Left colon (tissue), 2 donors: ENCODE measurements at places on chromosomes 6 and 20. TPM values are rescaled to one million over a fixed set of nuclear protein-coding genes. Genes with fewer than 3 reads are reported as not detected.

- no peak for DNase-seq
These were observed 117.8 kb upstream of the KCNG1 start for GRCh38 chr20:51140671-51141070.

DNA sequence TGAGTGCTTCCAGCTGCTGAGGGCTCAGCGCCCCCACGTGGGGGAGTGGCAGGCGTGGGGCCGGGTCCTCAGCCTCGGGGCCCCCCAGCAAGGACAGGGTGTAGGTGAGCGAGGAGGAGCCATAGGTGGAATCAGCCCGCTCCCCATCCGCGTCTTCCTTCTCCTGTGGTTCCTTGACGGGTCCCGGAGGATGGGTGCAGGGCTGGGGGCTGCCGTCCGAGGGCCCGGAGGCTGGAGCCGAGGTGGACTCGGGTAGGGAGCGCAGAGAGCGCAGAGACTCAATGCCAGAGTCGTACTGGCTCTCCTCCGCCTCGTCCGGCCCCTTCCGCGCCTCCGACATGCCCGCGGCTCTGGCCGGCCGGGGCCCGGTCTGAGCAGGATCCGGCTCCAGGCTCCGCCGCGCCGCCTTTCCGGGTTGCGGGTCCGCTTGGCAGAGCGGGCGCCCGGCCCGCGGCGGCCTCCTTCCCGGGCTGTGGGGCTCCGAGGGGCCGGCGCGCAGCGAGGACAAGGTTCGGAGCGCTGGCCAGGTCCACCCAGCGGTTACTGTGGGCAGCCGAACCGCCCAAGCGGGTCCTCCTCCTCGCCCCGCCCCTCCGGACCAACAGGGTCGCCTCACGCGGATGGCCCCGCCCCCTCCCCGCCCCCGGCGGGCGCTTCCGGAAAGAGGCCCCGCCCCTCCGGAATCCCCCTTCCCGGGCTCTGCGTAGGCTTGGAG is at the start of gene NFKBIE:
Gene NFKBIE (minus strand): TSS at position 545 of the 715 bp plus-strand sequence. CDS start 205 bp downstream, at position 340.
- DNase-seq = peak; percentile 95

- no peak for DNase-seq
These were observed 42.4 kb downstream of the ILRUN start for GRCh38 chr6:34654061-34654710.

DNA sequence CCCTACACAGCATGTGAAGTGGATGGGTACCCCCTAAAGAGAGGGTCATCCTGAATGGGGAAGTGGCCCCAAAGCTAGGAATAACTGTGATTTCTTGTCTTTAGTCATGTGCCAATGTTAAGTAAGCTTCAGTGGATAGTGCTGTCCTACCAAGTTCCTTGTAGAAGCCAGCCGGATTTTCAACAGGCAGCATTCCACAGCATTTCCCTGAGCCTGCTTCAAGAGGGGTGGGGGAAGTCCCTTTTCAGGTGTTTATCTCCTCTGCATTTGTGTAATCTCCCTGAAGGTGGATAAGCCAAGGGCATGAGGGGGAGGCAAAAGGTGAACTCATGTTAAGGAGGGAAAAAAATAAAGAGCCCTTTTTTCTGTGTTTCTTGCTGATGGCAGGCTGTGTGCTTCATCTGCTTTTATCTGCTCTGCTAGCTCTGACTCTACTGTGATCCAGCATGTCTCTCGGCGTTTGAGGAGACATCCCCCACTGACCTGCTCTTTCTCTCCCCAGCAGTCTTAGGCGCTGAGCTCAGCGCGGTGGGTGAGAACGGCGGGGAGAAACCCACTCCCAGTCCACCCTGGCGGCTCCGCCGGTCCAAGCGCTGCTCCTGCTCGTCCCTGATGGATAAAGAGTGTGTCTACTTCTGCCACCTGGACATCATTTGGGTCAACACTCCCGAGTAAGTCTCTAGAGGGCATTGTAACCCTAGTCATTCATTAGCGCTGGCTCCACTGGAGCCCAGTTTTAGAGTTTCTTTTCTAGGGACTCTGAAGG is 1.9 kb downstream of the EDN1 start:
- peak; percentile 42 for DNase-seq

- no peak for DNase-seq
These were observed 212.1 kb upstream of the SOX4 start for GRCh38 chr6:21381331-21381963.

DNA sequence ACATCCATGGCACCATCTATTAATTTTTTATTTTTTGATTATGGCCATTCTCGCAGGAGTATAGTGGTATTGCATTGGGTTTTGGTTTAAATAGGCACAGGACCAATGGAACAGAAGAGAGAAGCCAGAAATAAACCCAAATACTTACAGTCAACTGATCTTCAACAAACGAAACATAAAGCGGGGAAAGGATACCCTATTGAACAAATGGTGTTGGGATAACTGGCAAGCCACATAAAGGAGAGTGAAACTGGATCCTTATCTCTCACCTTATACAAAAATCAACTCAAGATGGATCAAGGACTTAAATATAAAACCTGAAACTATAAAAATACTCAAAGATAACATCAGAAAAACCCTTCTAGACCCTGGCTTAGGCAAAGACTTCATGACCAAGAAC is 25.3 kb upstream of the RUNX2 start:
- DNase-seq = no peak

DNA sequence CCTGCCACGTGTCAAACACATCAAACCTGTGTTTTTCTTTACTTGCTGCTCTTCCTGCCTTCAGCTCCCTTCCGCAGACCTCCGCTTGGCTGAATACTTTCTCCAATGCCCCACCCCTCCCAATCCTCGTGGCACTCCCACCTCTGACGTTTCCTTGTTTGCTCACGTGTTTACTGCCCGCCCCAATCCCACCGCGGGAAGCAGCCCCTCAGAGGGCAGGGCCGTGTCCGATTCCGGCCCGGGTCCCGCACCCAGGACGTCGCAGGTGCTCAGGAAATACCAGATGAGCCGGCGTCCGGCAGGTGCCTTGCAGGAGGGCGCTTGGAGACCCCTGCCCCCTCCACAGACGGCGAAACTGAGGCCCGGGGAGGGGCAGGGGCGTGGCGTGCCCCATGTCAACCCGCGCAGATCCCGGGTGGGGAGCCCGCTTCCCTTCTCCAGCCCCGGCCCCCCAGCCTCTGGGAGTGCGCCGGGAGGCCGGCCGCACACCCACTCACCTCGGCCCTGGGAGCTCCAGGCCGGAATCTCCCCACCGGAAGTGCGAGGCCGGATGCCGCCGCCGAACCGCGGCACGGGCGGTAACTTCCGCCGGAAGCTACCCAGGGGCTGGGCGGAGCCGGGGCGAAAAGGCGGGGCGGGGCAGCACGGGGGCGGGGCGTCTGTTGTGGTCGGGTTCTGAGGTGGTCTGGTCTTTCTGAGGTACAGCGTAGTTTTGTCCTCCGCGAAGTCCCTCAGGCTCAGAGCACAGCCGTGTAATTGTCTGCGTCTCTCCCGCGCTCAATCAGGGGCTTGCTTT is 42.3 kb downstream of the ELMO2 start:
- peak; percentile 89 for DNase-seq

DNA sequence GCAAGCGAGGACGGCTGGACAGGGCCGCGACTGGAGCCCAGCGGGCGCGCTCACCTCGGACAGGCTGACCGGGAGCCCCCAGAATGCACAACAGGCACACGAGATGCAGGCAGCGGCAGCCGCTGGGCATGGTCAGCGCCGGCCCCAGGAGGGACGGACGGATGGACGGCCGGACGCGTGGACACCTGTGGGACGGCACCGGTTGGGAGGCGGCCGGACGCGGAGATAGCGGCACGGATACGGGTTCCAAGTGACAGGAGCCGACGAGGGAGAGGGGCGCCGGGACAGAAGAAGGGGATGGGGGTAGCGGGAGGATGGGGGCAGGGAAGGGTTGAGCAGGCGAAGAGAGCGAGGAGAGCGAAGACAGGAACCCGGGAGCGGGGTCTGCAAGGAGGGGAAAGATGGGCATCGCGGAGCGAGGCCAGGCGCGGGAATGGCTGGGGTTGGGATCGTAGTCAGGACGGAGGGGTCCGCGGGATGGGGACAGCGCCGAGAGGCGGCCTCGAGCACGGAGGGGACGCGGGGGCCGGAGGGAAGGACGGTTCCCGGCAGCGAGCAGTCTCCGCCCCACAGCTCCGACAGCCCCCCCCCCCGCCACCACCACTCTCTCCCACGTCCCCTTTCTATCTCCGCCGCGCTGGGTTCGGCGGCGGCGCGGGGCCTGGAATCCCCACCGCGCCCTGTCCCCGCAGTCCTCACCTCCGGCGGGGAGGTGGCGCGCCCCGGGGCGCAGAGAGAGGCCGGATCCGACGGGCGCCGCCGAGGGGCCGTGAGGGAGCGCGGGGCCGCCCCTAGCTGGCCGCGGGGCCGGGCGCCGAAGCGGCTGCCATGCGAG is 435 bp downstream of the DLK2 start:
- DNase-seq = peak; percentile 88

DNA sequence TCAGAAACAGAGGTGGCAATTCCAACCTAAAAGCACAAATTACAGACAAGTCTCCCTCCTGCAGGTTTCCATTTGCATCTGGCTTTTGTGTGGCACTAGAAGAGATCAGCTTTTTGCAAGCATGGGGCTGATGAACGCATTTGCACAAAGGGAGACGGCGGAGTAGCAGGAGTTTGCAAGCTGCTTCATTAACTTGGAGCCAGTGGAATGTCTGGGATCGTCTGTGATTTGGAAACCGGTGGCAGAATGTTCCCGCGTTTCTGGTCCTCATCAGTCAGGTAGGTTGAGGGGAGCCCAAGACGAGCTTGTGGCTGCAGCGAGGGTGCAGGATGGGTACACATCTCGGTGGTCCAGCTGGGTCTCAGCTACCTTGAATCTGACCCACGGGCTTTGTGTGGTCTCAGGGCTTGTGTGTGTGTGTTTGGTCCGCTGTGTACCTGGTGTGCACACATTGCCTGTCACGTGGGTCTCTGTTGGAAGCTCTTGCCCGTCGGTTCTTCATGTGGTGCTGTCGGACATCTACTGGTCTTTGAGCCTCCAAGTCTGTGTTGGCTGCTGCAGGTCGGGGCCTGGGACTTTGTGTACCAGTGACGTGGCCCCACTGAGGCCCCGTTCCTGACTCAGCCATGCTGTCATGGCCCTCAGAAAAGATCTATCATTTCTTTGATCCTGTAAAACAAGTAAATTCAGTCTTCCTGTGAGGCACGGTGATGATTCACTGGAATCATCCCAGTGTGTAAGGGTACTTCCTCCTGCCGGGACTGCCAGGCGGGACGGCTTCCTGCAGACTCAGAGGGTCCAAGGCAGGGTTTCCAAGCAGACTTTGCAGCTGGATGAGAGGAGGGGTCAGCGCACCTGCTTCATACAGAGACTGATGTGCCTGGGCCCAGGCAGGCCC is 12.4 kb upstream of the MYT1 start:
- no peak for DNase-seq

- no peak for DNase-seq
These were observed 50.7 kb downstream of the CLIC5 start for GRCh38 chr6:45965007-45965406.

DNA sequence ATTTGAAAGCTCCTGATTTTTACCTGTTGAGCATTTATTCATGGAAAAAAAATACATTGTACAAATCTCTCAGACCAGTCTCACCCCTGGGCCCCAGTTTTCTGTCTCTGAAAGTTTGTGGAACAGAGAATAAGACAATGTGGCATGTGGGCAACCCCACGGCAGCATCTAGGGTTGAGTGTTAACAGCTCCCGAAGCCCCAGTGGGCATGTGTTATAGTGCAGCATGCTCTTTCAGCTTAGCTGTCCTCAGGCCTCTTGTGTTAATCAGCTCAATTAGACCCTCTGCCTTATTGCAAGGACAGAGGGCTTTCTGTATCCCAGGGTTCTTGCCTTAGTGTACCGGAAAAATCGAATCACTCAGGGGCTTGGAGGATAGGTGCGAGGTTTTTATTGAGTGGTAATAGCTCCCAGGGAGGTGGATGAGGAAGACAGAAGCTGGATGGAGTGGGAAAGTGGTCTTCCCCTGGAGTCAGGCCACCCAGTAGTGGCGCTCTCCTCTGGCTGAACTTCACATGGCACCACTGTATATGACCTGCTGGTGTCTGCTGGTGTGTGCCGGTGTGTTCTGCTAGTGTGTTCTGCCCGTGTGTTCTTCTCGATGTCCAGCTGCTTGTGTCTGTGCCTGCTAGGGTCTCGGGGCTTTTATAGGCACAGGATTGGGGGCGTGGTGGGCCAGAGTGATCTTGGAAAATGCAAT is 382.8 kb downstream of the EPM2A start:
- no peak for DNase-seq

DNA sequence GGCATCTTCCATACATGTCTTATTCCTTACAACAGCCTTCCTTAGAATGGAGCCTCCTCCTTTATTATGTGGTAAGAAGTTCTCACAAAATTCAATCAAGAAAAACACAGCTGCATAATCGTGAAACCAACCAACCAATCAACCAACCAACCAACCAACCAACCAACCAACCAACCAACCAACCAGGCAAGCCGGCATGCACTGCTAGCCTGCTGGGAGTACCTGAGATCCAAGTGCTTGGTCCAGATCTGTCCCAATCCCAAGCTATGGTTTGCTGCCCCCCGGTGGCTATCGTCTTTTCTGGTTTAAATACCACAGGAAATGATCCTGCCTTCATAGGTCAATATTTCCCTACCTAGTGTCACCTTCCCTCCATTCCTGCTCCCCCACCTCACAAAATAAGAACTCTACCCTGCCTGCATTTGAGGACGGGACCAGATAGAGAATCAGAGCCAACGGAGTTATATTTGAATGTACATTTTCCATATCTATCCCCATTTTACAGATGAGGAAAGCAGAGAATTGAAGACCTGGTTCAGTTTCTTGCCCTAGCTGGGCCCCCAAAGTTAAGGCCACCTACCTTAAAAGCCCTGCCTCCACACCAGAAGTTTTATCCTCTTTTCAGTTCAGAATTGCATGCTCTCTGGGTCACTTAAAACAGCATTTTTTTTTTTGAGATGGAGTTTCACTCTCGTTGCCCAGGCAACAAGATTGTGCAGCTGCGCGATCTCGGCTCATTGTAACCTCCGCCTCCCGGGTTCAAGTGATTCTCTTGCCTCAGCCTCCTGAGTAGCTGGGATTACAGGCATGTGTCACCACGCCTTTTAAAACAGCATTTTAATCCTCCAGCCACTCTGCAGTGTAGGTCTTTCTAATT is 27.1 kb downstream of the RAB44 start:
- DNase-seq = peak; percentile 66

GRCh38 chr6:79077715-79078074 is 359 bp downstream of the PHIP start:
- no peak for DNase-seq

DNA sequence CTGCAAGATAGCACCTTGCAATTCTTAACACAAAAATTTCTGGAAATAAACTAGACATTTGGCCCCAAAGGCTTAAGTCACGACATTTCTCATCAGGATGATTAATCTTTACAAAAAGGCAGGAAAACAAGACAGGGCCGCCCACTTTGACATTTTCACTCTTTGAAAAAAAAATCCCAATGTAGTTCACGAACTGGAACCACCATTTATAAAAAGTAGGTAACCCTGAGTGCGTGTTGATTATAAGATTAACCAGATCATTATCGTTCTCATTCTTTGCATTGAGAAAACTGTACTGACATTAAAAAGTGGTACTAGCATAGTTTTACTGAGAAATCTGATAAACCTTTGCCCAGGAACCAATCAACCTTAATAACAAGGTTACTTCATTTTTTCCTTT is 108.8 kb downstream of the HUS1B start:
- DNase-seq = no peak

DEFB132 gene
- not detected for total RNA-seq

DEFB124 gene
- not detected for total RNA-seq

ARMC12 gene
- total RNA-seq = 0.46 TPM

TRIM31 gene
- 278 TPM for total RNA-seq

TCP11 gene
- not detected for total RNA-seq

TRERF1 gene
- total RNA-seq = 4.0 TPM

LY6G6D gene
- total RNA-seq = not detected

MRAP2 gene
- total RNA-seq = 9.2 TPM

VNN1 gene
- 9.7 TPM for total RNA-seq
